ENCODE measurements at places on chromosomes 1 and 21.
A peak's percentile ranks its signal among the peaks of the same experiment; 100 is the strongest.

- DNase-seq, result peak; percentile 56
Measured at GRCh38 chr1:6962478-6962995, 177.3 kb downstream of the CAMTA1 start.

- DNase-seq, result peak; percentile 67
Measured at GRCh38 chr1:115138973-115139372, 49.7 kb upstream of the TSPAN2 start.

DNA sequence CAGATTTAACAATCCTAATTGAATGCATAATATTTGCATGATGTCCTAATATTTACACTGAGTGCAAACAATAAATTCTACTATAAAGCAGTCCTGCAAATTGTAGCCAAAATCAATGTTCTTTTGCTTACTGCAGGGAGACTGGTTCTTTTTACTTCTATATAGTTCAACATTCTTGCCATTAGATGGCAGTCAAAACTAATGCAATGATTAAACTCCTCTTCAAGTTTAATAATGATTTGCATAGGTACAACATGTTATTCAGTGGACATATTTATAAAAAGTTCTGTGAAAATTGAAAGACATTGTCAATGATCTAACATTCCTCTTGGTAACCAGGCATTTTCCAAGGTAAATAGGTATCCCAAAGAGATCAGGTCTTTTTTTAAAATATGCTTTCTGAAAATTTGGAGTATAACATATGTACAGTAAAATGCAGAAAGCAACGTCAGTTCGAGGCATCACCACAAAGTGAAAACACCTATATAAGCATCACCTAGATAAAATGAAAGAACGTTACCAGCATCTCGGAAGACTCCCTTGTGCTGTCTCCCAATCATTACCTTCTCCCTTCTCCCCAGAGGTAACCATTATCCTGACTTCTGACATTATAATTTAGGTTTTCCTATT, 9.8 kb upstream of the FNBP1L start:
- no peak for DNase-seq

DNA sequence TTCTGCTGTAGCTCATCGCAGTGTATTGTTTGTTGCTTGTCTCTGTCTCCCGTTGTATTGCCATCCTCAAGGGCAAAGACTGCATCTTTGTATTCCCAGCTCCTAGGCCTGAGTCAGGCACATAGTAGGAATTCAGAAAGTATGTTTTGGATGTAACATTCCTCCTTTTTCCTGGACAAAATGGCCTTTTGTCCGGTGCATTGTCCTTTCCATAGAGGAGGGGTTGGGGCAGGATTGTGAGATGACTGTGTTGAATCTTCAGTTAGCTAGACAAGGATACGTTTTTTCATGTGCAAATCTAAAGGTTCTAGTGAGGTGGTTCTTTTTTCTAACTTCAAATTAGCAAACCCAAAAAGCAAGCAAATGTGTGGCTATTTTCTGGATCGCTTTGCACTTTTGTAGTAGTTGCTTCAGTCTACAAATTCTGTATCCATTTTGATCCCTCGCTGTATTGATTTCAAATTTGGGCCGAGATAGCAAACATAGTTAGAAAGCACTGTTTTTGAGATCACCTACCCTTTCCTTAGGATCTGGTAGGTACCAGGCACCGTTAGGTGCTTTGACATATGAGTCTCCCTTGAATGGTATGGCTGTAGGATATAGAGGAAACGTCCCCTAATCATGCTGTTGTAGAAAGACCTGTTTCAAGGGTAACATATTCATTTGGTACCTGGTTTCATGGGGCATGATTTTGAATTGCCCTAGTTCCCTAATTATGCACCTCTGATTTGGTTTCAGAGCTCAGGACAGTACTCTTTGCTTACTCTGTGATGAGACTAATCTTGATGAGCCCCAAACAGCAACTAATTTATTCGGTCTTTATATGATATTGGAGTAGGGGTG, 1.2 kb downstream of the PPP1R8 start:
- no peak for DNase-seq

DNA sequence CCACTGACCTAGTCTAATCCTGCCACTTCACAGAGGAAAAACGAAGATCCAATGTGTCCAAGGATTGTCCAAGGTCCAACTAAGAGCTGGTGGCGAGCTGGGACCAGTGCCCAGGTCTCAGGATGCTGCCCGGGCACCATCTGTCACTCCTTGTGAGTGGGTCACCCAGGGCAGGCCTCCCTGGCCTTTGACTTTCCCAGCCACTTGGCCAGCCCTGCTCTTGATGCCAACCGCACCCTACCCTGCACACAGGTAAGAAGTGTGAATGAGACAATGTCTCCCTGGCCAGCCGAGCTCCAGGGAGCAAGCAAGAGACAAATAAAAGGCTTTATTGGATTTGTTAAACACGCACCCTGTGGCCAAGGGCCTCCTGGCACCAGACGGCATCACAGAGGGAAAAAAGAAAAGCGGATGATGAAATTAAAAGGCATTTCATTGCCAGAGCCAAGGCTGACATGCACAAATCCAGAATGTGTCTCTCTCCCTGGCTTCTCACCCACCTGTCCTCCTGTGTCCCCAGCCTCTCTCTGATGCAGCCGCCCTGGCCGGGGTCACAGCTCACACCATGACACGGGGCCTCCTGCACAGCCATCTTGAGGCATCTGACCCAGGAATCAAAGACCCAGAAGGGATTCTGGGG, 72.8 kb downstream of the CAMK2N1 start:
- DNase-seq, result no peak

DNA sequence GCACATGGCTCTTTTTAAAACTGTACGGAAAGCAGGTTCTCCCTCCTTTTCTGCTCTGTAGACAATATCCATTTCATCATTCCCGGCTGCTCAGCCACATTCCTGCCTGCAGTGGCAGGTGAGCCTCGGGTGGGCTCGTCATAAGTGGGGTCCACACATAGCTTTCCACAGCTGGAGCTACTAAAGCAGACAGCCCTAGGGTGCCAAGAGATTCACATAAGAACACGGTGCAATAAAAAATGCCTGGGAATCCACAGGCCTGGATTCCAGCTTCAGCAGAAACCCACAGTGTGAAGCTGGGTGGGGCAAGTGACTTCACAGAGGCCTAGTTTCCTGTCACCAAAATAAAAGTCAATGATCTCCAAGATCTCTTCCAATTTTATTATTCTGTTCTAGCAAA, 96.4 kb downstream of the MIS18A start:
- no peak for DNase-seq

DNA sequence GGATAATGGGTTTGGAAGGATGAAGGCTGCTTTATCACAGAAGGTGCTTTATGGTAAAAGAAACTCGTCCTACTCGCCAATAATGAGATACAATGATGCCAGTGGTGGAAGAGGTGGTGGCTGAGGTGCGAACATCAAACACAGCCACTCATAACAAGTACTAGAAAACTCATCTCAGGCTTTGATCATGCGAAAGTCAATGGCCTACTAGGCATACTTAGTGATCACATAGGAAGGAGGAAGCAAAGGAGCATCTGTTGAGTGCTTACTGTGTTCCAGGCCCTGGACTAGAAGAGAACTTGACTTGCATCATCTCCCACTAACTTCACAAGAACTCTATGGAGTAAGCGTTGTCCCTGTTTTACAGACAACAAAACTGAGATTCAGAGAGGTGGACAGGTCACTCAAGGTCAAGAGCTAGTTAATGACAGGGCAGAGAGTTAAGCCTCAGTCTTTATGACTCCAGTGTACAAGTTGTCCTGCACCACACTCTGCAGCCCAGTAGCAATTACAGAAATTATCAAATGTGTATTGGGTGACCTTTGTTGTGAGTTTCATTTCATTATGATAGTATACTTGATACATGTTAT, 33.6 kb downstream of the RUNX1 start:
- peak; percentile 47 for DNase-seq

DNA sequence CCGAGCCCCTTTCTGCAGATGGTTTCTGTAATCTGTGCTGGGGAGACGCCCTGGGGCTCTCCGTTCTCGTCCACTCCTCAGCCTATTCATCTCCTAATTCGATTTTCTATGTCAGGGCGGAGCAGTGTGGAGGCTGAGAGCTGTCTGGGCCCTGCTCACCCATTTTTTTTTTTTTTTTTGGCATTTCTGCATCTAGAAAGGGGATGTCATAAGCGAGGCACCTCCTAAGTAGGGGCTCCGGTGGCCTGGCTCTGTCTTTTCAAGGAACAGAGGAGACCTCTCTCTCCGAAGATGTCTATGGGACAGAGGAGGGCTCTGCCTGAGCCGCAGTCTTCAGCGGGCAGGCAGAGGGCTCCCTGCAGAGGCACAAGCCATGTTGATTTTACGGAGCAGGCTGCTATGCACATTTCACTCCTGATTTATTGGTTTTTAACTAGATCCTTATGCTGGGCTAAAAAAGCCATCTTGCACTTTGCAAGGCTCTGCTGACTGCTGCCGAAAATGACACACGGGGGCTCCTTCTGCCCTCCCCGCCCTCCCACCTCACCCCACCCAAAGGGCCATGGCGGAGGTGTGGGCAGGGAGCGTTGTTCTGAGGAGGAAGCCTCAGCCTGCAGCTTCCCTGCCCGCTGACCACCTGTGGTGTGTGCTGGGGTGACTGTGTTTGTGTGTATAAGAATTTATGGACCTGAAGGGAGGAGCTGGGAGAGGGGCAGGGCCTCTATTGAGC, 71.0 kb downstream of the FOXD2 start:
- DNase-seq, result no peak

- no peak for DNase-seq
Measured at GRCh38 chr1:242065813-242066212, 66.9 kb upstream of the MAP1LC3C start.

- DNase-seq, result peak; percentile 52
Measured at GRCh38 chr1:246566813-246567645, 773 bp downstream of the CNST start.

GRCh38 chr1:41762251-41762650, 156.5 kb downstream of the HIVEP3 start:
- DNase-seq, result no peak

- no peak for DNase-seq
Measured at GRCh38 chr1:175822580-175822979, 79.2 kb upstream of the TNR start.

GRCh38 chr21:29146726-29147125, 16.3 kb downstream of the MAP3K7CL start:
- DNase-seq, result no peak

Measured in CD4-positive, alpha-beta T cell treated with Interleukin-6 for 4 hours (primary cell).